Prostate gland (tissue), 2 donors: ENCODE measurements at places on chromosomes 11 and 22. TPM values are rescaled to one million over a fixed set of nuclear protein-coding genes. Genes with fewer than 3 reads are reported as not detected.

The CKAP5 gene
- total RNA-seq: 58.8 TPM

DNA sequence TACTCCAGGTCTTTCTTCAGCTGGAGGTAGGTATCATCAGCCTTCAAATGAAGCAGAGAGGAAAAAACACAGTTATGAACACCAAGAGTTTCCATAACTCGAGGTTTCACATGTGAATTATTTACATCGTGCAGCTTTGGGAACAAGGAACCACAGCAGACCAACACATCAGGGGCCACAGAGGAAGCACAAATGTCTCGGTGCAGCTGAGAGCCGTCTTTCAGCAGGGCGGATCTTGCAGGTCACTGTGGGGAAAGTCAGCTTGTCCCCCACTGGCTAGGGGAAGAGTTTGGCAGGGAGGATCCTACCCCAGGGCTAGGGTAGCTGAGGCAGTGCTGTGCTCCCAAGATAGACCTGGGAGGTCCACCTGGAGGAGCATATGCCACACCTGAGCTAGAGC, 74.7 kb downstream of the C11orf58 start:
- H3K36me3 ChIP-seq: no peaks in the 10 kb centered on the region
- DNase-seq: no peak
- H3K27me3 ChIP-seq: no peaks in the 10 kb centered on the region
- no peak overlapping the region for H3K27ac ChIP-seq
- no peaks in the 10 kb centered on the region for H3K4me1 ChIP-seq
- H3K4me3 ChIP-seq: no peak overlapping the region

The RAB36 gene
- 12.7 TPM for total RNA-seq

The LARGE2 gene
- 20.2 TPM for total RNA-seq

DNA sequence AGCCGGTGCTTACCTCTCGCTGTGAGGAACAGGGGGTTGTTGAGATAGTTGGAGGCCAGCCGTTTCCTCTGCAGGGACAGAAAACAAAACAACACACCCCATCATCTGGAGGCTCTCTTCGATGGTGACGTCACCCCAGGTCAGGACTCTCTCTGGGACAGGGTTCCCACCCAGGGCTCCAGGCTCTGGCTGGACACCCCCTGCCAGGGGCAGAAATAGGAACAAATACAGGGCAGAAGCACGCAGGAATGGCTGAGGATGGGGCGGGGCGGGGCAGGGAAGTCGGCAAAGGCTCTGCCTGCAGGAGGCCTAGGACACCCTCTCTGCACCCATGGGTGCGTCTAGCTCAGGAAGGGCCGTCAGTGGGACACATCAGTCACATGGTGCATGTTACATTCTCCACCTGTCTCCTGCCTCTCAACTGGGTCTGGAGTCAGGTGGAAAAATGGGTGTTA, 118.5 kb downstream of the PHF21B start:
- no peak overlapping the region for H3K27ac ChIP-seq
- H3K36me3 ChIP-seq: no peaks in the 10 kb centered on the region
- H3K4me1 ChIP-seq: no peaks in the 10 kb centered on the region
- no peak overlapping the region for H3K4me3 ChIP-seq
- H3K27me3 ChIP-seq: no peaks in the 10 kb centered on the region
- no peak for DNase-seq

DNA sequence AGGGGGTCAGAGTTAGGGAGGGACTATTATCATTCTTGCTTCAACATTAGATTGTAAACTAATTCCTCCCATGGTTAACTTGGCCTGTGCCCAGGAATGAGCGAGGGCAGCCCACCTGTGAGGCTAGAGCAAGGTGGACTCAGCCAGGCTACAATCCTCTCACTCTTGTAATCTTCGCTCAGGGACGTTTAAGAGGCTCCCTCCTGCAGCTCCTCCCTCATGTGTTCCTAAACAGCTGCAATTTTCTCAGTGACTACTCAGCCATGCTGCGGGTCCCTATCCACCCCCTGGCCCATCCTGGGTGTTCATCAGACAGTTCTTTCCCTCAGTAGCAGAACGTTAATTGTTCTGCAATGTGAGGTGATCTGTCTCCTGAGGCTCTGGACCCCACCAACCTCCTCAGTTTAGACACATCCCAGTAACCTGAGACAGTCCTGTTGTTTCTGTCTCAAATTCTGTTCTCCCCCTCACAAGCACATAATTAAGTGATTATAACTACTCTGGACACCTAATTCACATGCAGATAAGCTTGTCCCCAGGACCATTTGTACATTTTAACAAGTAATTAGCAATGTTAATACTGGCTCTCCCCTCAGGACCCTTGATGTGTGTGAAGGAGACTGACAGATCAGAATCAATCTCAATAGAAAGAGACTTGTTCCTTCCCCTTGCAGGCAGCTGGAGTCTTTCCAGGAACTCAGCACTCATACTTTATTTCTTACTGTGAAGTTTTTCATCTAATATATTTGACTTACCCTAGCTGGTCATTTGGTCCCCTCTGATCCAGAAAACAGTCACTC, 337.2 kb upstream of the B3GAT1 start:
- H3K27me3 ChIP-seq: no peaks in the 10 kb centered on the region
- no peak overlapping the region for H3K27ac ChIP-seq
- no peak overlapping the region for H3K4me3 ChIP-seq
- no peak for DNase-seq
- no peaks in the 10 kb centered on the region for H3K36me3 ChIP-seq

- DNase-seq: no peak
- H3K36me3 ChIP-seq: no peaks in the 10 kb centered on the region
- H3K4me3 ChIP-seq: no peak overlapping the region
These were observed 7.5 kb downstream of the TCF20 start for GRCh38 chr22:42262964-42263363.

The SLC5A1 gene
- 2.9 TPM for total RNA-seq

DNA sequence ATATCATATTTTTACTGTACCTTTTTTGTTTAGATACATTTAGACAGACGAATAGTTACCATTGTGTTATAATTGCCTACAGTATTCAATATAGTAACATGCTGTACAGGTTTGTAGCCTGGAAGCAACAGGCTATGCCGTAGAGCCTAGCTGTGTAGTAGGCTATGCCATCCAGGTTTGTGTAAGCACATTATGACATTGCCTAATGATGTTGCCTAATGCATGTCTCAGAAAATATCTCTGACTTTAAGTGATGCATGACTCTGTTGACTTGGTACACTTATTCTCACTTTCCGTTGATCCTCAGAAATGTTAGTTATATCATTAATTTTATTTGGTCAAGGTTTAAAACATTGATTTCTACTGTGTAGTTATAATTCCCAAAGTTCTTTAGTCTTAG, 39.9 kb downstream of the OR2AT4 start:
- DNase-seq: no peak
- H3K36me3 ChIP-seq: no peaks in the 10 kb centered on the region
- no peak overlapping the region for H3K4me3 ChIP-seq
- H3K27me3 ChIP-seq: no peaks in the 10 kb centered on the region
- no peak overlapping the region for H3K27ac ChIP-seq

DNA sequence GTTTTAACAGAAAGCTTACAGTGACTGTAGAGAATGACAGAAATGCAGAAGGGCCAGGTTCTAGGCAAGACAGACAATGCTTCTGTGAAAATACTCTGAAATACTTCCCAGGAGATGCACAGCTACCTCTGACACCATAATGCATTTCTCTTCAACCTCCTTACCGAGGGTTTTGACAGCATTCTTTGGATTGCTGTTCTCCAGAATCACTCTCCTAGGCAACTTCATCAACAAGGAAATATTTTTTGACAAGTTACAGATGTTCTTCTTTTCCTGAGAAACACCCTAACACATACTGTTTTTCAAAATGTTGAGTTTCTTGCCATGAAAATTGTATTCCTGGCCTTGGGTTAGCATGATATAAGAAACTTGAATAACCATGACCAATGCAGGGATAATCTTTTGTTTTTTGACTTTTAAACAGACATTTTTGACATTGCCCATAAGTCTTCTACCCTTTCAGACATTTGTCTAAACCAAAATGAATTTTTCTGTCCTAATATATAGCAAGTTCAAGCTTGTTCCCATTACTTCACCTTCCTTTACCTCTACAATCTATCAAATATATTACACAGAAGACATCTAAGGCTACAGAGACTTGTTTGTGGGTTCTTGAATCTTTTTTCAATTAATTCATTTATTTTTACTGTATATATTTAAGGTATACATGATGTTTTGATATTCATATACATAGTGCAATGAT, 108.1 kb downstream of the CCDC34 start:
- no peak overlapping the region for H3K4me3 ChIP-seq
- no peaks in the 10 kb centered on the region for H3K4me1 ChIP-seq
- no peaks in the 10 kb centered on the region for H3K27me3 ChIP-seq
- H3K27ac ChIP-seq: no peak overlapping the region

GRCh38 chr11:94550513-94550912, 6.8 kb downstream of the FUT4 start:
- H3K27me3 ChIP-seq: no peaks in the 10 kb centered on the region
- no peaks in the 10 kb centered on the region for H3K36me3 ChIP-seq
- no peaks in the 10 kb centered on the region for H3K4me1 ChIP-seq
- H3K4me3 ChIP-seq: no peak overlapping the region
- DNase-seq: no peak
